ENCODE measurements at places on chromosomes 11 and 22.

DNA sequence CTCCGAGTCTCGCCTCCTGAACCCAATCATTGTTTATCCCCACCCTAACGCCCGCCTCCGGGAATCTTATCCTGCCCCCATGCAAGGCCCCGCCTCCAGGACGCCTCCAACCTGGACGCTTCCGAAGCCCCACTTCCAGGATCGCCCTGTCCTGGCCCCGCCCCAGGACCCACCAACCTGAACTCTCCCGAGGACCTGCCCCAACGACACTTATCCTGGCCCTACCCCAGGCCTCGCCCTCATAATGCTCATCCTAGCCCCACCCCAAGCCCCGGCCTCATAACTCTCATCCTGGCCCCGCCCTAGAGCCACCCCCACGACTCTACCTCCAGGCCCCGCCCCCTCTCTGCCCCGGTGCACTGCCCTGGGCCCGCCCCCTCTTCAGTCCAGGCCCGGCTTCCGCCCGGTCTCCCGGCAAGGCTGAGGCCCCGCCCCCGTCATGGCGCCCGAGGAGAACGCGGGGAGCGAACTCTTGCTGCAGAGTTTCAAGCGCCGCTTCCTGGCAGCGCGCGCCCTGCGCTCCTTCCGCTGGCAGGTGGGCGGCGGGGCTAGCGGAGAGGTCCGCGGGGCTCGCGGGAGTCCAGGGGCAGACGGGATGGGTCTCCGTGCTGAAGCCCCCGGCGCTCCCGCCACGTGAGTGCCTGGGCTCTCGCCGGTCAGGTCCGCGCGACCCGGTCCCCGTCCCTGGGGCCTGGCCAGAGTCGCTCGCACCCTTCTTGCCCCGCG is 45.7 kb upstream of the DEFB108B start:
- peak; percentile 74 for DNase-seq

DNA sequence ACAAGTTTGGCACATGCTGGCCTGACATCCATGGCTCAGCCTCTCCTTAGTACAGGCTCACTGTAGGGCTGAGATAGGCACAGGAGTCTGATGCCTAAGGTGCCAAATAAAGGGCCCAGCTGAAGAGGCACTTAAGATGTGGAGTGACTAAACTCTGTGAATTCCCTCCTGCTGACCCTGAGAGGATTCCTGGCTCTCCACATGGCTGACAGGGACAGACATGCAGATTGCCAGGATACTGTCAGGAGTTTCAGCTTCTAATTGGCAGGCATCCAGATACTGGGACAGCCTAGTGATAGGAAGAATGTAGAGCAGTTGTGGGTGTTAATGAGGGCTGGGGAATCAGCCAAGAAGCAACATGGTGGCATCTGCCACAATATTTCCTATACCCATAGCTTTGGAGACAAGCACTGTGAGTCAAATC is 558.7 kb downstream of the INSC start:
- DNase-seq, result no peak

- DNase-seq, result peak; percentile 64
Observed at GRCh38 chr11:61187505-61188130, 15.7 kb upstream of the PGA3 start.

GRCh38 chr11:14582793-14583192 is 60.8 kb upstream of the PDE3B start:
- DNase-seq, result no peak

- DNase-seq, result no peak
Observed at GRCh38 chr22:49012712-49013395, 814.8 kb downstream of the BRD1 start.

DNA sequence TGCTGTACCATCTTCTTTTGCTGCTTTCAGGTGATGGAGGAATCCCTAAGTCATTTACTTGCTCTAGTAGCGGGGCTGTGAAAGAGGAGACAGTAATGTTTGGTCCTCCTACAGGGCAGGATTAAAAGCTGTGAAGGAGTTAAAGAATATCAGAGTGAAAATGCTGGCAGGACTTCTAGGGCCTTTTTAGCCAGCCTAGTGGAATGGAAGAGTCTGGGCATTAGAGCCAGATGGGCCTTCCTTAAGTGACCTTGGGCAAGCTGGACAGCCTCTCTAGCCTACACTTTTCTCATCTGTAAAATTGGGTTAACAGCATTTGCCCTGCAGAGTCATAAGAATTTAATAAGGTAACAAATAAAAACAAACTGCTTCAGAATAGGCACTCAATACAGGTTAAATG is 114.7 kb downstream of the RBFOX2 start:
- no peak for DNase-seq

GRCh38 chr22:30500628-30501027 is 4.9 kb downstream of the SEC14L4 start:
- no peak for DNase-seq

- no peak for DNase-seq
Observed at GRCh38 chr22:28977481-28977971, 84.1 kb downstream of the C22orf31 start.

DNA sequence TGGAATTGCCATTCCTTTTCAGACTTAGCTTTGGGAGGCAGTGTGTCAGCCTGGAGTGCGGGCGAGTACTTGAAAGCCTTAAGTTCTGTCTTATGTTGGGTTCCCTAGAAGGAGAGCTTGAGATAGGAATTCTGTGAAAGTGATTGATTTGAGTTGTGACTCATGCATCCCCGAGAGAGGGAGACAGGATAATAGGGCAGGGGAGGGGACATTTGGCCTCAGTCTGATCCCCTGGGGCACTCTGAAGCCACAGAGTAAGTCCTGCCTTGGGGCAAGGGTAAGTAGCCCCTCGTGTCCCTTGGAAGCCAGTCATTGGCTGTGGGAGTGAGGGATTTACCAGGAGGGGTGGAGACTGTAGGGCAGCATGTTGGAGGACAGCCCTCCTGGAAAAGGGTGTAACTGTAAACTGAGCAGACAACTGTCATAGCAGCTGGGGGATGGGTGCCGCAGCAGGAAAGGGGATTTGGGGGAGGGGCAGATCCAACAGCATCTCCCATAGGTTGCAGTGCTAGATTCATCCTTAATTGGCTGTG is 44.0 kb downstream of the KIAA1671 start:
- no peak for DNase-seq

GRCh38 chr11:110077346-110077745 is 15.8 kb upstream of the ZC3H12C start:
- no peak for DNase-seq

DNA sequence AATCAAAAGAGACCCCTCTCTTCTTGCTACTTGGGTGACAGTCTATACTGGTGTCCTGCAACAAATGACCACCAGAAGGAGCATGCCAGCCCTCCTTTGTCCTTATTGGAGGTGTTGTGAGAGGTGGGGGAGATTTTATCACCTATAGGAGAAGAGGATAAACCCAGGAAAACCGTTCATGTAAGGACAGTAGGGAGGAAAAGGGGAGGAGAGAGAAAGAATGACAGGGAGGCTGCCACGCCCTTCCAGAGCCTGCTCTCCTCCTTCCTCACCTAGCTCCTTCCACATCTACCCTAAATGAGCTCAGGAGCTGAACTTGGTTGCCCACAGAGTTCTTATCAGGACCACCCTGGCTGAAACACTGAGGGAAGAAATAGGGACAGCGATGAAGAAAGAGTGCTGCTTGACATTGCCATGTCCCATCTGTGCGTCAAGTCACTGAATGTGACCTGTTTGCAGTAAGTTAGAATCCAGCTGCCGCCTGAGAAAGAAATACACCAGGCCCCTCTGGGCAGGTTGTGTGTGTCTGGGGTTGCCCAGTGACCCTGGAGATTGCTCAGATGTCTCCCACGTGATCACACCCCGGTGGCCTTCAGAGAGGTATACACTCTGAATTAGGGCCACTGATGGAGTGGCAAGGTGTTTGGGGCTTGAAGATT is 40.4 kb upstream of the ETS1 start:
- DNase-seq, result no peak

GRCh38 chr22:39959640-39960447 is at the start of gene TMA7B:
Gene TMA7B, plus strand, starts transcription at chr22:39960397. Its CDS starts 3,978 bp downstream, at chr22:39964375.
- DNase-seq, result no peak

DNA sequence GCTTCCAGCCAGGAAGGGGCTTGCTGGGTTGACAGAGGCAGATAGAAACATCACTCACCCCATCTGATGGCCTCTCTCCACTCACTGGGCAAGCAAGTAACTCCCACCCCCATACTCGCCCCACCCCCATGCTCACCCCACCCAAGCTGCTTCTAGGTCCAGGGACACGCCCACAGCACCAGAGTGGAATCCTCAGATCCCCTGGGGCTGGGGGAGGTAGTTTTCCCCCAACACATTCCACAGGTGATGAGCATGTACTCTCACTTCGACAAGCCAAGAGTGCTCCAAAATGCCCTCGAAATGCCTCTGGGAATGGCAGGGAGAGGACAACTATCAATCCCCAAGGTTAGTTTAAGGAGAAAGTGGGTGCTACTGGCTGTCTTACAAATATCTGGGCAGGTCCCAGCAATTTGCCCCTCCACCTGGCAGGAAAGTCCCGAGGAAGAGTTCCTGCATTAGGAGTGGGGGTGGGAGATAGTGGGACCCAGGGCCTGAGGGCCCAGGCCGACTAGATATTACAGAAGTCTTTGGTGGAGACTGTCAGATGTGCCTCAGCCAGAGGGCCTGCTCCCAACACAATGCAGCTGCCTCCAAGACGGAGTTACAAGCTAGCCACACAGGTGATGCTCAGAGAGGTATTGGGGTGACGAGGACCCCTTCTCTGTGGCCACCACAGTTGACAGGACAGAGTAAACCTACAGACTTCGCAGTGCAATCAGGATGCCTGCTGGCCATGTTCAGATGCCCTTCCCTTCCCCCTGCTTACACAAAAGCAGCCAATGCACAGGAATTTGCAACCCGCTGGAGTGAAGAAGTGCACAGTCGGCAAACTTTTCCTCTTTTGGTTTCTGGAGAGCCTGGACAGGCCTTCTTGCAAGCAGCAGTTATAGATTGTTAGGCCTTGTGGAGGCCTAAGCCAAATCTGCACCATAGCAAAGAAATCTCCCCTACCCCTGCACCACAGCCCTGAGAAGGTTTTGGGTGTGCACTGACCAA is 2.9 kb upstream of the LMO1 start:
- no peak for DNase-seq

GRCh38 chr22:33706100-33706499 is 214.2 kb downstream of the LARGE1 start:
- no peak for DNase-seq

DNA sequence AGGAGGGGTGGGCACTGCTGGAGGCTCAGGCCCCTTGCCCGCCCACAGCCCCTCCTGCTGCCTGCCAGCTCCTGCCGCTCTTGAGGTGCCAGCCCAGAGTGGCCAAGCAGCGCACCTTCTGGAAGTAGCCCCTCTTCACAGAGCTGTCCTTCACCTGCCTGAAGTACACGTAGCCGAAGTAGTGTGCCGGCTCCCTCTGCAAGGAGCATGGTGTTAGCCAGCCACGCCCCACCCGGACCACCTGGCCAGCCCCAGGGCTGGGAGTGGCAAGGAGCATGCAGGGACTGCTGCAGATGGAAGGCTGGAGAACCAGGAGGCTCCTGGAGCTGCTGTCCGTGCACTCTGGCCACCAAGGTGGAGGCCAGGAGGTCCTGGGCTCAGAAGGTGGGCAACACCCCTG is 9.6 kb downstream of the DENND6B start:
- DNase-seq, result no peak

DNA sequence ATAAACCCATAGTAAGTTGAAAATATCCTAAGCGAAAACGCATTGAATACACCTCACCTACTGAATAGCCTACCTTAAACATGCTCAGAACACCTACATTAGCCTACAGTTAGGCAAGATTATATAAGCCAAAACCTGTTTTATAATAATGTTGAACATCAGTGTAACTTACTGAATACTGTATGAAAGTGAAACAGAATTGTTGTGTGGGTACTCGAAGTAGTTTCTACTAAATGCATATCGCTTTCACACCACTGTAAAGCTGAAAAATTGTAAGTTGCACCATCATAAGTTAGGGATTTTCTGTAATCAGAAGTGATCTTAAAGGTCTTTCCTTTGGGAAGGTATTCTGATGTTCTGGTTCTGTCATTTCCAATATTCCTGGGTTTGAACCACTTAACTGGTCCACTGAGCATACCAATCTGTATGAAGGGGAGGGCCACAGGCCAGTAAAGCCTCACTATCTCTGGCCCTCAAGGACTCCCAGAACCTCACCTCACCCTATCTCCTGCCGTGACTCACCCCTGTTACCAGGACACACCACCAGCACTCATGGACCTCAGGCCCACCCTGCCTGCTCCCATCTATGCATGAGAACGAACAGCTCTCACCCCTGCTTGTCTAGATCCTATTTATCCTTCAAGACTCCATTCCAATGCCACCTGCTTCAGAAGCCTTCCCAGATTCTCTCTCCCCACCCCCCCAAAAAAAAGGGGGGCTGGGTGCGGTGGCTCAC is 70.0 kb downstream of the NAT10 start:
- no peak for DNase-seq

Data from stimulated activated CD8-positive, alpha-beta memory T cell treated with anti-CD3 and anti-CD28 coated beads, Interleukin-4, amount 100 ng/mL, for 1 hour (primary cell).